ENCODE measurements at places on chromosomes 7 and 10.

- DNase-seq, result peak; percentile 13
These were observed 1.9 kb downstream of the ACSL5 start for GRCh38 chr10:112375721-112376395.

GRCh38 chr10:125192005-125192404 lies 31.6 kb upstream of the CTBP2 start:
- DNase-seq, result no peak

GRCh38 chr7:47525066-47525623 lies 56.8 kb downstream of the TNS3 start:
- DNase-seq, result no peak

DNA sequence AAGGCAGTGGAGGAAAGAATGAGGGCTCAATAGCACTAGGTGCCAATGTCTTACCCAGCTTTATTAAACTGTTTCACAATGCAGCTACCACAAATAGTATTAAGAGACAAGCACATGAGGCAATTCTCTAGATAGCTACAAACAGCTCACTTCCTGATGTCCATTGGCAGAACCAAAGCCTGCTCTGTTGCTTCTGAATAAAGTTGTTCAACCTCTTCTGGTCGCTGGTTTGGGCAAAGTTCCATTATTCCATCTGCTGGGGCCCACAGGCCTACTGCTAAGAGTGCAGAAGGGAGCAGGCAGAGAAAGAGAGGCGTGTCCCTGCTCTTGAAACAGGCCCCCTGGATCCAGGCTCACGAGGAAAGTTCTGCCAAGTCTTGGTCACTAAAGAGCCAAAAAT lies 173.9 kb downstream of the ZNF438 start:
- no peak for DNase-seq

DNA sequence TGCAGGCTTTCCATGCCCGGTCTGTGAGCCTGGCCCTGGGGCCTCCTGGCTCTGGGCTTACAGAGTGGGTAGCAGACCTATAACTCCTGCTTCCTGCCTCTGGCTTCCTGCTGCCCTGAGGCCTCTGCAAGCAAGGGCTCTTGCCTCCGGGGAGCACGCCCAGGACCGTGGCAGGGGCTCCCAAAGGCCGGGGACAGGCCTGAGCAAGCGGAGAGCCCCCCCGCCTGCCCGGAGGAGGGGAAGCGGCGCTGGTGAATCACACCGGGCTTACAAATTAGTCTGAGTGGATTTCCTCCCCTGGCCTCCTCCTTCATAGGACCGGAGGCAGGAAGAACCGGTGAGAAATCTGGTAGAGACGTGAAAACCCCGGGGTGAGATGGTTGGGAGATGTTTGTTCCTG lies 1.5 kb upstream of the MYL10 start:
- DNase-seq, result no peak

DNA sequence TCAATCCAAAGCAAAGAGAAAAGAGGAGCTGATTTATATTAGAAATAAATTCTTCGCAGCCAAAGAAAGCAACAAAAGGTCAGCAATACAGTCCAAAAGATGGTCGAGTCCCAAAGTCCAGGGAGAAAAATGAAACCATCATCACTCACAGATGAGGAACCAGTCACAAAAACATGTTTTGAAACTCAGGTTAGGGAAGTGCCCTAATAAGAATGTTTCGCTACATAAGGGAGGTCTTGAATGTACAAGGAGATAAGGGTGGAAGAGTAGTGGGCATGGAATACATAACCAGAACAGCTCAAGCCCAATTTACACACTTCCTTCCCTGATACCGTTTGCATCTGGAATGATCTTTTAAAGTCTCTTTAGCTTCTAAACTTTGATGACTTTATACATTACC lies 53.6 kb downstream of the VPS41 start:
- no peak for DNase-seq

GRCh38 chr10:33123680-33124079 lies 165.7 kb upstream of the ITGB1 start:
- DNase-seq, result no peak

- no peak for DNase-seq
These were observed 112.0 kb upstream of the CHST15 start for GRCh38 chr10:124205432-124205831.

Measured in stimulated activated CD4-positive, alpha-beta T cell treated with anti-CD3 and anti-CD28 coated beads, TNF-alpha, amount 100 ng/mL, for 1 hour (primary cell).